ENCODE measurements at places on chromosomes 3 and 15.

DNA sequence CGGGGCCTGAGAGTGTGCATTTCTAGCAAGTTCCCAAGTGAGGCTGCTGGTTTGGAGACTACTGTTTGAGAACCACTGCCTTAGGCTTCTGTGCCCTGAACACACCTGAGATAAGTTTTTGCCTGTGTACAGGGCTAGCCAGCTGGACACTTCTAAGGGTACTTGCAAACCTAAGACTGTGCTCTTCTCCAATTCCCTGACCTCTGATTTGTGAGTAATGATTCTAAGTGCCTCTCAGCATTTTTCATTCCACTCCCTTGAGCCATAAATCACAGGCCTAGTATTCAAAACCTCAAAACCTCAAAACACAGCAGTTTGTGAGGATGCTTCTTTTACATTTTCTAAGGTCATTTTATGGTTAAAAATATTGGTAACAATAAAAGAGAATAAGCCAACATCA, 148.4 kb downstream of the CHST2 start:
- no peak for DNase-seq

- no peak for DNase-seq
Observed at GRCh38 chr3:95280711-95281352, 1218.0 kb downstream of the NSUN3 start.

- no peak for DNase-seq
Observed at GRCh38 chr15:85473455-85473854, 93.1 kb downstream of the AKAP13 start.

- no peak for DNase-seq
Observed at GRCh38 chr15:70459312-70459711, 304.0 kb downstream of the UACA start.

DNA sequence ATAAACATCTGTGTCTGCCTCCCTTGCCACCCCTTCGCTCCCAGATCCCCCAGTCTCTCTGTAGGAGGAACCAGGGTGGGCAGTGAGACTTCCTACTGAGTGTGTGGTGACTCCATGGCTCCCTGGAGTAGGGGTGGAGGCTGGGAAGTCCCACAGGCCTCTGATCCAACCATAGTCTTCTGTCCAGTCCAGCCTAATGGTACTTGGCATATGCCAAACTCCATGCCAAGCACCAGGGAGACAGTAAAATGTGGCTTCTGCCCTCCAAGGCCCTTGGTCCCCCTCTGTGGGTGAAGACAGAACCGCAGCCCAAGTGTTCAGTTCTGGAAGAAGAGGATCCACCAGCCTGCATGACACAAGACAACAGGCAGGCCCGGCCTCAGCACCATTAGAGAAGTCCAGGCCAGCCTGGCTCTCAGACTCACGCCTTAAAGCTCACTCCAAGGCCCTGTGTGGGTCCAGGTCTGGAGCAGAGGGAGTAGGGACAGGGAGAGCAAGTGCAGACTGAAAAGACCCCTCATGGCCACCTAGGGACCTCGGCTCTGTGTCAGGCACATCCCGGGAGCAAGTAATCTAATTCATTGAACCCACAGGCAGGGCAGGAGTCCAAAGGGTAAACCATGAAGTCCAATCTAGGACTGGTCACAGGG, 112.7 kb downstream of the ETFA start:
- DNase-seq, result no peak

DNA sequence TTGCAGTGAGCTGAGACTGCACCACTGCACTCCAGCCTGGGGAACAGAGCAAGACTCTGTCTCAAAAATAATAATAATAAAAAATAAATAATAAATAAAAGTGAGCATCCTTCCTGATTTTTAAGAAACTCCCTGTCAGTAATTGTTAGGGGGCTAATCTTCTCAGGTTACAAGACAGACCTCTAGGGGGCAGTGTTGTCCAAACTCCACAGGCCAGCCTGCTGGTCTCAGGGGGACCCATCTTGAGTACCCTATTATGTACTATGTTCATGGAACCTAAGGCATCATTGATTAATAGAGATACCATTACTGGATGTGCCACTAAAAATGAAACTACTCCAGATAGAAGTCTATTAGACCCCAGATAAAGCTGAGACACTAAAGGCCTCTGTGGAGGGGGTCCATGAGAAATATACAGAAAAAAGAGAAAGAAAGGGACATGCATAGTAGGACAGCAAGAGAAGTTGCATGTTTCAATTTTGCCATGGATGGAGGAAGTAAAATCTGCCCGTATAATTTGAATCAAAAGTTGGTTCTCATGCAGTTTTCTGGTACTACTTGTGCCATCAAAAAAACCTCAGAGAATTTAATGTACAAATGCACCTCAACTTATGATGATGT, 85.5 kb upstream of the CDV3 start:
- no peak for DNase-seq

DNA sequence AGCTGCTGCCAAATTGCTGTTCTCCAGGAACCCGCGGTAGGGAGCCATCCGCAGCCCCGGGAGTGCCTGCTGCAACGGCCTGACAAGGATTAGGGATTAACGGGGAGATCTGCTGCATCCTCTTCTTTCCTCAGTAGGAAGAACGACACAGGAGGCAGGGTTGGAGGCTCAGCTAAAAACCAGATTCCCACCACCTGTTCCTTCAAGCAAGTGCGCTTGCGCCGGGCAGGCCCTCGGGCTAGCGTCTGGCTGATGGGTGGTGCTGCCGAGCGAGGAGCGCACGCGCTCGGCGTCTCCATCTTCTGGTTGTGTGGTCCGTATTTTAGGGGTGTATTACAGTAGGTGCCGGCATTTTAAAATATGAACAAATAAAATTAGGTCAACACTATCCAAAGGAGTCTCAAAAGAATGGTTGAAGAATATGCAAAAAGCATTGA, 25.4 kb upstream of the SLC25A26 start:
- DNase-seq, result no peak

DNA sequence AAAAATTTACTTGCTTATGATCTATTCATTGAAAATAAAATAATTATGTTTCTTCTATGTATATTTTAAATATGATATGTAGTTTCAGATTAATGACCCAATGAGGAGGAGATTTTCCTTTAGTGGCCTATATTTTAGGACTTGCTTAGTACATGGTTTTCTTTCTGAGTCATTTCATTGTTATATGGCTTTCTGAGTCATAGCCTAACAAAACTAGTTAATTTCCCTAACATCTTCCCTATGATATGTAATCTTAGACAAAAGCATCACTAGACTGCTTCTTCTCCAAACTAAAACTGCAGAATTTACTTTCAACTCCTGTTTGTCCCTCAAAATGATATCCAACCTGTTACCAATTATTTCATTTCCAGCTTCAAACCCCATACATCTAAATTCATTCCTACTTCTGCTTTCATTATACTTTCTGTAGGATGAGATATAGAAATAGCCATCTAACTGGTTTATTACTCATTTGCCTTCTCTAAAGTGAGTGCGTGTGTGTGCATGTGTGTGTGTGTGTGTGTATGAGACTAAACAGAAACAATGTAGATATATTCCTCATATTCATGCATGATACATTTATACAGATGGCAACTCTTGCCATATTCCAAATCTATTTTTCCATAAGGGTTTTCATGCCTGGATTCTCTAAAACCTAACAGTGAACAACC, 915.0 kb upstream of the GBE1 start:
- DNase-seq, result no peak

Data from ascending aorta (tissue), 2 donors.